ENCODE measurements at places on chromosomes 1 and 21.
A peak's percentile ranks its signal among the peaks of the same experiment; 100 is the strongest.

- no peak for DNase-seq
Measured at GRCh38 chr1:228079013-228079412, 3.5 kb upstream of the ARF1 start.

GRCh38 chr1:55808263-55808662 lies 593.1 kb upstream of the USP24 start:
- no peak for DNase-seq

DNA sequence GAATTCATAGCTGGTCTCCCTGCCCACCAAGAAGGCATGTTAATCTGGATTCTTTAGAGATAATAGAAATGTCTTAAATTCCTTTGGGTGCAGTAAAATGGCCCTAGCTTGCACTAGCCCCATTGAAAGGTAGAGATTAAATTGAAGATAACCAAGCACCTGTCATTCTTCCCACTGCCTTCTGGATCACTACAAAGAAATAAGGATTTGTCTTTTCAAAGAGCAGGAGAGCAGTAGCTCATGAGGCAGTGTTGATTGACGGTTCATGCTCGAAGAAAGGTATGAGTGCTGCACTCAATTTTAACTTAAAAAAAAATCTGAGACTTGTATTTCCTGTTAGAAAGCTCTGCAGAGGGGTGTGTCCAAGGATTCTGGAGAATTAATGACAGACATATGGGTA lies 74.9 kb upstream of the F3 start:
- no peak for DNase-seq

DNA sequence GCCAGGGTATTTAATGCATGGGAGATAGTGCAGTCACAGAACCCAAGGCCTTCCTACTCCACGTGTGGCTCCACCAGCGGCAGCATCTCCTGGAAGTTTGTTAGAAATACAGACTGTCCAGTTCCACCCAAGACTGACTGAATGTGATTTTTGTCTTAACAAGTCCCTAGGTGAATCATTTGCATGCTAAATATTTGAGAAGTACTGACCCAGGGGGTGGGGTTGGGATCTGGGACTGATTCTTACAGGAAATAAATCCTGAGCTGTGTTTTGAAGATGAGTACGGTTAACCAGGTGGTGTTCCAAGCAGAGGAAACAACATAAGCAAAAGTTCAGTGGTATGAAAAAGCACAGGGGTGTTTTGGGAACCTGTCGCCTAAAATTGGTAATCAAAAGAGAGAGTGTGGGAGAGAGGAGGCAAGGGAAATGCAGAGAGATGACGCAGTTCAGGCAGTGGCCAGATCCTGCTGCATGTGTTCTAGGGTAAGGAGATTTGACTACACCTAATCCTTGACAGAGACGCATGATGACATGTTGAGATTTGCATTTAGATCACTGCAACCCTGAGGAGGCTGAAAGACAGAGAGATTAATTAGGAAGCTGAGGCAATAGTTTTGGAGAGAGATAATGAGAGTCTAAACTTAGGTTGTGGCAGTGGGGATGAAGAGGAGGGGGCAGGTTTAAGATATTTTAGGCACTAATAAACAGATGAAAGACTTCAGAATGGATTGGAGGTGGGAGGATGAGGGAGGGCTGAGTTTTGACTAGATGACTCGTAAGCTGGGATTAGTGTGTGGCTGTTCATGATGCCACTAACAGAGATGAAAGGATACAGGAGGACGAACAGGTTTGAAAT lies 3.7 kb upstream of the ZNF326 start:
- DNase-seq = no peak

DNA sequence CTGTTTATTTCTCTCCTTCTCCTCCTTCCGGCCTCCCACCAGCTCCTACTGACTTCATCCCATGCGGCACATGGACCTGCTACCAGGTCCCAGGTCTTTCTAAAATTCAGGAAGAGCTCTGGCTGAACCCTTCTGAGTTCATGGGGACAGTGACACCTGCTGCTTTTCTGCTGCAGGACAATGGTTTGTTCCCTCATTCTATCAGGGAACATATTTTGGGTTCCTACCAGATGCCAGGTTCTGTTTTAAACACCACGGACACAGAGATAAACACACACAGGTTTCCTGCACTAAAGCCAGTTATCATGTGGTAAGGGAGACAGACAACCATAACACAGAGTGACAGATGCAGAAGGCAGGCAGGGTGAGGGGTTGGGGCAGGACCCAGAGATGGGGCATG lies 114.0 kb upstream of the RAB4A start:
- no peak for DNase-seq

- no peak for DNase-seq
Measured at GRCh38 chr1:88701275-88701674, 17.2 kb downstream of the PKN2 start.

DNA sequence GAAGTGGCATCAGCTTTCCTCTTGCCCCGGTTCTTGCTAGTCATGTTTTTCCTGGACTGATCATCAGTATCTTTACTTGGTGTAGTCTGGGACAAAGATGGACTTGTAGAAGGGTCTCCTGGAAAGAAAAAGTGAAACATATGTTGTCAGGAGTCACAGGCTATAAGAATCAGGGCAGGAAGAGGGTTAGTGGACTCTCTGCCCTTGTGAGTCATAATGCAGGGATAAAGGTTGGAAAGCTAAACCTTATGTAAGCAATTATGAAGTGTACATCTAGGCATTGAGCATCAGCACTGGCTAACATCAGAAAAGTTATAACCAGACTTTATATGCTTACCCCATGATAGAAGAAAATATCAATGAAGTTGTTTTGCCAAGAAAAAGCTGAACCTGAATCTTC lies 51.2 kb downstream of the XKR8 start:
- no peak for DNase-seq

DNA sequence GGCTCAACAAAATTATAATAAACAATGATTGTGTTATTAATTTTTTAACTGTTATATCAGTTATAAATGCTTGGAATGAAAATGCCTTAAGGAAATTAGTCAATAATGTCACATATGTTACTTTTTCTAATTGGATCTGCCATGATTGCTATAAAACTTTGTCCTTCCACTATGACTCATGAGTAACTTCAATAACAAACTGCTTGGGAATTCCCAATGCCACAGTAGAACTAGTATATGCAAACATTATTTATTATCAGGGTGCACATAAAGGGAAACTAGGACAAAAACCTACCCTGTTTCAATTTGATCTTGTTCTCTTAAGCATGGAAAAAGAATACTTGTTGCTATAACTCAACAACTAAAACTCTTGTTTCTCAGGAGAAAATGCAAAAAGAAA lies 59.1 kb upstream of the PDC start:
- DNase-seq = no peak

- DNase-seq = no peak
Measured at GRCh38 chr1:4468804-4469514, 185.4 kb upstream of the AJAP1 start.

DNA sequence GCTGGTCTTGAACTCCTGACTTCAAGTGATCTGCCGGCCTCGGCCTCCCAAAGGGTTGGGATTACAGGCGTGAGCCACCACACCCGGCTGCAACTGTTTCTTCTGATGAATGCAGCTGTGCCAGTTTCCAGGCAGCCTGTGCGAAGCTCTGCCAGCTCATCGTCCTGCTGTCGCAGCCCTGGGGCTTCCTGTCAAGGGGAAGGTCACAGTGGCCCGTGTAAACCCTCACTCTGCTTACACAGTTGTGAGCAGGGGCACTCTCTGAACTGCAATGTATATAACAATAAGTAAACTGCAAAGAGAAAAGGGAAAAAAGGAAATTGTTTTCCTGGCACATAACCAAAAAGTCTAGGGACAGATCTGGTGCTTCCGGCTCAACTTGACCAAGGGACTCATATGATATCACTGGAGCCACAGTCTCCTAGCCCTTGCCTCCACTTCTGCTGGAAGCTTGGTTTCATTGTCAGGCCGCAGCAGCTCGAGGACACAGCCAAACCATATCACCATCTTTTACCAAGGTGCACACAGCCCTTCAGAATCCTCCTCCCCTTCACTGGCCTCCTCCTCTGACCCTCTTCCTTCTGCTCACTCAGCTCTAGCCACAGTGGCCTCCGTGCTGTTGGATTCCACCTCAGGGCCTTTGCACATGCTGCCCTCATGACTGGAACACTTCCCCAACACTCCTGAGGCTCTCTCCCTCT lies 22.8 kb upstream of the LBR start:
- DNase-seq = no peak

- DNase-seq = no peak
Measured at GRCh38 chr1:234229581-234230387, 143.5 kb upstream of the COA6 start.

DNA sequence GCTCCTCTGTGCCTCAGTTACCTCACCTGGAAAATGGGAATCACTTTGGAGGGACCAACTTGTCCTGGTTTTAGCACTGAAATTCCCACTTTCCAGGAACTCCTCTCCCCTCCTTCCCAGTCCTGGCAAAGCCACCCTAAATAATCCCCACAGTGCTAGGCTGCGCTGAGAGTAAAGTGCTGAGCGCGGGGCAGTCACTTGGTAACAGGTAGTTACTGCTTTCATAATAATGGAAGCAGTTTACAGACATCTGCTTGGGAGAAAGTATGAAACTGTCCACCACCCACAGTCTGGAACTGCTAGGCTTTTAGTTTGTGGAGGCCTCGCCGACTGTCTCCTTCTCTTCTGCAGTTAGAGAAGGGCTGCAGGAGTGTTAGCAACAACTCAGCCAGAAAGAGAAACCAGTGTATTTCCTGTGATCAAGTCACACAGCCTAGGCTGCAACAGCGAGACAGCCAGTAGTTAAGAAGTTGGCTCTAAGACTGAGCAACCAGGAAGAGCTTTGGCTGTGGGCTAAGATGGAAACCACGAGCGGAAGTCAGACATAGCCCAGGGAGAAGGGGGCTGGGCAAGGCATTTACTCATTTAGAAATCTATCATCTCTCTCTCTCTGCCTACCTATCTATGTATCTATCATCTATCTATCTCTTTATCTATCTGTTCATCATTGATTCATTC lies 30.8 kb upstream of the ABCG1 start:
- DNase-seq = peak; percentile 30

GRCh38 chr1:201954263-201955008 lies 867 bp upstream of the TIMM17A start:
- DNase-seq = no peak

GRCh38 chr1:217482356-217483102 lies 148.4 kb downstream of the GPATCH2 start:
- no peak for DNase-seq

DNA sequence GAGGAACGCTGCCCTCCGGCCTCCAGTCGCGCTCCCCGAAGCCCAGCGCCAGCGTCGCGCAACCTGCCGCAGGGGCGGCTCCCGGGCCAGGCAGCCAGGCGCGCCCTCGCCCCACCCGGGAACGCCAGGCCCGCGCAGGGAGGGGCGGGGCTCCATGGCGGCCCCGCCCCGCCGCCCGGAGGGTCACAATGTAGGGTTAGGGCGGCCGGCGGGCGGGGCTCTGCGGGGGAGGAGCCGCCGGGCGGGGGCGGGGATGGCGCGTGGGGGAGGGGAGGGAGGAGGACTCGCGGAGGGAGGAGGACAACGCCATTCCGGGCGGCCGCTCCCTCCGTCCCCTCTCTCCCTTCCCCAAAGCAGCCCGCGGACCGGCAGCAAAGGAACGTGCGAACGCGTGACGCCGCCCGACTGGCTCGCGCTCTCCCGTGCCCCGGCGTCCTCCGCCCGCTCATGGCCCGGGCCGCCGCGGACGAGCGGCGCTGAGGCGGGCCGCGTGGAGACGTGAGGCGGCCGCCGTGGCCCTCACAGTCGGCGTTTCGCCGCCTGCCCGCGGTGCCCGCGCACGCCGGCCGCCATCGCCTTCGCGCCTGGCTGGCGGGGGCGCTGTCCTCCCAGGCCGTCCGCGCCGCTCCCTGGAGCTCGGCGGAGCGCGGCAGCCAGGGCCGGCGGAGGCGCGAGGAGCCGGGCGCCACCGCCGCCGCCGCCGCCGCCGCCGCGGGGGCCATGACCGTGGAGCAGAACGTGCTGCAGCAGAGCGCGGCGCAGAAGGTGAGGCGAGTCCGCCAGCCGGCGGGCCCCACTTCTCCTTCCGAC lies at the start of gene USP25:
Gene USP25, plus strand, starts transcription at position 309 of the 810 bp plus-strand sequence. Its CDS starts 412 bp downstream, at position 721.
- DNase-seq = peak; percentile 89

- no peak for DNase-seq
Measured at GRCh38 chr1:180221462-180221861, 8.6 kb upstream of the LHX4 start.

- no peak for DNase-seq
Measured at GRCh38 chr1:112460615-112461014, 48.1 kb upstream of the WNT2B start.

DNA sequence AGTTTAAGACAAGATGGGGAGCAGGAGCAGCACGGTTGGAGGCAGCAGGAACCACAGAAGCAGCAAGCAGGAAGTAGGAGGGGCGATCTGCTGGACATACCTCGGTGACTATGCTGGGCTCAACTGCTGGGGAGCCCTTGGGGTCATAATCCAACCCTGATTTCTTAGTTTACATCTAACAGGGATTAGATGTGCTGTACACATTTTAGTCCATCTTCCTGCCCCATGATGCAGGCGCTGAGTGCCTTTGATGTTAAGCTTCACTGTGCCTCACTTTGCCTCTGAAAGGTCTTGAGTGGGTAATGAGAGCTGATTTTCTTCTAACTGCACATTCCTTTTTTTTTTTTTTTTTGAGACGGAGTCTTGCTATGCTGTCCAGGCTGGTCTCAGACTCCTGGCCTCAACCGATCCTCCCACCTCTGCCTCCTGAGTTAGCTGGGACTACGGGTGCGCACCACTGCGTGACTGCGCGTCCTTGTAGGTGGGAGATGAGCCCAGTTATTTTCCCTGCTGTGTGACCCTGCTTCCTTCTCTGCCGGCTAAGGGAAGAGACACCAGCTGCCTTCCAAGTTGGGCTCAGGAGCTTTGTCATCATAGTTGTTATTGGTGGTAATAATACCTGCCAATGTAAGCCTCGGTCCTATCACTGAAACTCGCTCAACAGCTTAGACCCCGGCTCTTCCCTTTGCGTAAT lies 1.1 kb upstream of the RCAN3 start:
- DNase-seq = no peak

DNA sequence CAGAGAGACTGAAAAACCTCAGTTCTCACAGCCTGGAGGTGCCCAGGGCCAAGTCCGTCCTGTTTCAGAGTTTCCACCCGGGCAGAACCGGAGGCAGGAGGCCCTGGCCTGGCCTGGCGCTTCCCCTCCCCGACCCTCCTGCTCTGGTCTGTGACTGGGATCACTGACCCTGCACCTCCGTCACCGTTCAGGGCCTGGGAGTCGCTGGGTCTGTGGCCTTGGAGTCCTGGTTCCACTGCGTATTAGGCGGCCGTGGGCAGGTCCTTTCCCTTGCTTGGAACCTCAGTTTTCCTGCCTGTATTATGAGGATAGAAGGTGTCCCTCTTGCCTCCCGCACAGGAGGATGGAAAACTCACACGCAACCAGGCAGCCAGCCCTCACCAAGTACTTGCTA lies 533 bp upstream of the PLA2G2E start:
- DNase-seq = no peak

DNA sequence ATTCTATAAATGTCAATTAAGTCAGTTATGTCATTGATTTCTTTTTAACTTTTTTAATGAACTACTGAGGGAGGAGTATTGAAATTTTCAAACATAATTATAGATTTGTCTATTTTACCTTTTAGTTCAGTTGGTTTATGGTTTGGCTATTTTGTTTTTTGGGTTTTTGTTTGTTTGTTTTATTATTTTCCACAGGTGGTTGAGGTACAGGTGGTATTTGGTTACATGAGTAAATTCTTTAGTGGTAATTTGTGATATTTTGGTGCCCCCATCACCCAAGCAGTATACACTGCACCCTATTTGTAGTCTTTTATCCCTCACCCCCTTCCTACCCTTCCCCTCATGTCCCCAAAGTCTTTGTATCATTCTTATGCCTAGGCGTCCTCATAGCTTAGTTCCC lies 9.5 kb downstream of the TDRD5 start:
- no peak for DNase-seq
